CD8-positive, alpha-beta T cell (primary cell): ENCODE measurements at places on chromosomes 1 and 21. TPM values are rescaled to one million over a fixed set of nuclear protein-coding genes. Genes with fewer than 3 reads are reported as not detected.

The HSD11B1 gene
- not detected for total RNA-seq

The JAM2 gene
- total RNA-seq: not detected

The ZP4 gene
- total RNA-seq: not detected

The MRPL39 gene
- total RNA-seq: 13.8 TPM

The HPDL gene
- 0.43 TPM for total RNA-seq

The PRKAA2 gene
- total RNA-seq: not detected

The ARMH1 gene
- 128 TPM for total RNA-seq

The SLC26A9 gene
- not detected for total RNA-seq

The PPFIA4 gene
- total RNA-seq: 0.33 TPM

The NLRP3 gene
- total RNA-seq: 4.1 TPM

The FNDC10 gene
- 1.6 TPM for total RNA-seq

The NUP210L gene
- total RNA-seq: not detected

The IFI44L gene
- 4.1 TPM for total RNA-seq

The PDE4B gene
- 210 TPM for total RNA-seq

The UBE2U gene
- total RNA-seq: not detected

The APOBEC4 gene
- not detected for total RNA-seq

The CCDC27 gene
- total RNA-seq: not detected

The ZNF648 gene
- total RNA-seq: not detected

The KCNK2 gene
- not detected for total RNA-seq

The ACKR1 gene
- not detected for total RNA-seq

The WNT9A gene
- not detected for total RNA-seq

The KRTAP7-1 gene
- total RNA-seq: not detected

The APCS gene
- not detected for total RNA-seq

The PAPPA2 gene
- total RNA-seq: not detected

The NOTCH2 gene
- 25.5 TPM for total RNA-seq

The HPCAL4 gene
- 12.8 TPM for total RNA-seq
